Fibroblast of skin of back (primary cell): ENCODE measurements at places on chromosomes 12 and 14.

GRCh38 chr14:71733210-71733883, 198.9 kb upstream of the RGS6 start:
- peak; percentile 78 for DNase-seq

- no peak for DNase-seq
Observed at GRCh38 chr12:66275040-66275439, 27.3 kb upstream of the HELB start.

DNA sequence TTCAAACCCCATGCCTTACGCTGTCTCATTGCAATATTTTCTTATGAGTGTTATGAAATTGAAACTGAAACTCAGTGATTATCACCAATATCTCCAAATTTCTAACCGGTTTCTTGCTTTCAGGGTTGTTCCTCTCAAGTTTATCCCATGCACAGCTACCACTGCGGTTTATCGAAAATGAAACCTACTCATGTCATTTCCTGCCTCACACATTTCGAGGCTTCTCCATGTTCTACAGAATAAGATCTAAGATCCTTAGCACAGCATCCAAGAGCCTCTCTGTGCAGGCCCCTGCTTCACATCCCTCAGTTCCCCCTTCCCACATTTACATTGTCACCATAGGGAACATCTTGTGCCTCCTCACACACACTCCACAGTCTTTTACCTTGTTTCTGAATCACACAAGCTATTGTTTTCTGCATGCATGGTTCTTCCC, 45.5 kb upstream of the FAR2 start:
- DNase-seq = no peak

DNA sequence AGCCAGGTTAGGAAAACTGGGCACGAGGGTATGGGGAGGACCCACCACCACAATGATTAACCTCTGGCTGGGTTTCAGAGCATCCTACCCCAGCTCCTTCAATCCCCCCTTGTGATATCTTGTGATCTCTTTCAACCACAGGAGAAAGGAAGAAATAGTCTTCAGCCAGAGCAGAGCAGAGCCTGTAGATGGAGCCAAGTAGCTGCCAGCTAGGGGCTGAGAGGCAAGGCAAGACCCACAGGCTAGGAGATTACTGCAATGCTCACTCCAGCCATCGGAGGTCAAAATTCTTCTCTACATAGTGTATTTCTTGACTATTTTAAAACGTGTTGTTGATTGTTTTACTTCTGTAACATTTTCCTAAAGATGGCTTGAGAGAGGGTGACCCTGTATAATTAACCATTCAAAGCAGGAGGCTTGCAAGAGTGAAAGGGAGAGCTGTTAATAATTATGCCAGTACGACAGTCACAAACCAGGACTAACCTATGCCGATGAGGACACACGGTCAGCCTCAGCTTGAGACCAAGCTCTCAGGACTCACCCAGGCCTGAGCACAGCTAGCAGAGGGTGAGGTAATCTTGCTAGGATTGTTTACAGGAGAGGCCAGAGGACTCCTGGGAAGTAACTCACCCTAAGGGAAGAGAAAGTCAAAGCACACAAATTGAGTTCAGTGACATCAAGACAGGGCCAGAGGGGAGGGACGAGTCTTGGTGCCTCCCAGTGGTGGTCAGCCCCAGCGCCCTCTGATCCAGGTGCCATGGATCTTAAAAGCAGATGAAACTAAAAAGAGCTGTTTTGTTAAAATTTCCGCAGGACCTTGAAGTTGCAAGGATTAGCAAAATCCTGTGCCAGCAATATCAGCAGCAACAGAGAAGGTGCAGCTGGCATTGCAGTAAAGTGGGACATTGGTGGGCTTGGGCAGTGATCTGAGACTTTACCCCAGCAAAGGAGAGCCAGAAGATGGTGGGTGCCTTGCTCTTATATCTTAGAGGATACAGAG, 29.8 kb upstream of the CDKN3 start:
- peak; percentile 68 for DNase-seq

DNA sequence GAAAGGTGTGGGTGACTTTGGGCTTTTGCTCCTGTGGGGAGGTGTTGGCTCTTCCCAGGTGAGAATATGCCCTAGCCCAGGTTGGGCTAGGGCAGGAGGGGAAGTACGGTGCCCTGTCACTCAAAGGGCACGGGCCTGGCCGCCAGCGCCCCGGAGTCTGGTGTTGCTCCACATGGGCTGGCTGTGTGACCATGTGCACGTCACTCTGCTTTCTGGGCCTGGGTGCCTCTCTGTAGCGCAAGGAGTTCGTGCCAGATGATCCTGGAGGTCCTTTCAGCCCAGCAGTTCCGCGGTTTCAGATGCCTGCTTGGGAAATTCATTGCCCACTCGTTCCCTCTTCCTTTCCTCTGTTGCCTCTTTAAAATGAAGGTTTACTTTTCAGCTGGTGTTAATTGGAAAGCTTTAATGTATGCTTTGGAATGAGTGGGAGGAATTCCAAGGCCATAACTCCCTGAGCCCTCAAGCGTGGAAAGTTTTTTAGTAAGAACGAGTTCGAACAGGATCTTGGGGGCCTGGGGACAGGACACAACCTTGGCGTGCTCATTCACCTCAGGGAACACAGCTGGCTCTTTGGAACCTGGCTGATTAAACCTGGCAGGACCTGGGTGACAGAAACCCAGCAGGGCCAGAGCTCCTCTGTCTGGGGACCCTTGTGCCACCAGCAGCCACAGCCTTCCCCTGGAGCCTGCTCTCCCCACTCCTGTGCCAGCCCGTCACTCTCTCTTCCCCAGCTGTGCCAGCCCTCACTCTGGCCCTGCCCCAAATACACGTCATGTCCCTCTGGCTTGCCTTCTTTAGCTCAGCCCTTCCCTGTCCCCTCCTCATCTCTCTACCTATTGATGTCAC, 42.8 kb downstream of the TSPAN9 start:
- DNase-seq = peak; percentile 55

- DNase-seq = no peak
Observed at GRCh38 chr12:98896938-98897337, 251.8 kb downstream of the APAF1 start.

- peak; percentile 20 for DNase-seq
Observed at GRCh38 chr12:19710811-19711793, 271.8 kb downstream of the AEBP2 start.

- peak; percentile 5 for DNase-seq
Observed at GRCh38 chr14:38207736-38208617, at the start of gene SSTR1. Gene SSTR1, plus strand, starts transcription at chr14:38207904. Its CDS starts 1,486 bp downstream, at chr14:38209390.

GRCh38 chr14:51727526-51727925, 75.8 kb downstream of the FRMD6 start:
- no peak for DNase-seq

GRCh38 chr12:41604830-41605229, 416.7 kb downstream of the PDZRN4 start:
- DNase-seq = no peak

GRCh38 chr12:80504389-80505163, 60.5 kb downstream of the PTPRQ start:
- DNase-seq = no peak
